ENCODE measurements at places on chromosomes 5 and 9.

GRCh38 chr5:137760719-137761516 is 6.8 kb upstream of the HNRNPA0 start:
- no peak for DNase-seq

GRCh38 chr5:160702934-160703333 is 149.1 kb downstream of the ATP10B start:
- no peak for DNase-seq

GRCh38 chr9:818958-819357 is 22.5 kb upstream of the DMRT1 start:
- DNase-seq = no peak

DNA sequence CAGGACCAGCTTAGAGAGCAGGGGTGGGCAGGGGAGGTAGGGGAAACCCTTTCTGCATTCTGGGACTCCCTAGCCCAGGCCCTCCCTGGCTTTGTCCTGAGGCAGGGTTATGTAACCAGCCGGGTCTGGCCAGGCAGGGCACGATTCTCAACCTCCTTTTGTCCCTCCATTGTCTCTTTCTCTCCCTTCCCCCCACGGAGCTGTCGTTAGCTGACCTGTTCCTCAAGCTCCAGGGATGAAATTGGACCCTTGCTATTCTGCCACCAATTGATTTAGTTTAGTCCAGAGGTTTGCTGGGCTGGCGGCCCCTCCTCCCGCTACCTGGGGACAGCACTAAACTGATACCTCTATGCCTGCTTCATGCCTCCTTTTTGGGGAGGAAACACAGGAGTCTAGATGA is 9.4 kb upstream of the NDST1 start:
- no peak for DNase-seq

DNA sequence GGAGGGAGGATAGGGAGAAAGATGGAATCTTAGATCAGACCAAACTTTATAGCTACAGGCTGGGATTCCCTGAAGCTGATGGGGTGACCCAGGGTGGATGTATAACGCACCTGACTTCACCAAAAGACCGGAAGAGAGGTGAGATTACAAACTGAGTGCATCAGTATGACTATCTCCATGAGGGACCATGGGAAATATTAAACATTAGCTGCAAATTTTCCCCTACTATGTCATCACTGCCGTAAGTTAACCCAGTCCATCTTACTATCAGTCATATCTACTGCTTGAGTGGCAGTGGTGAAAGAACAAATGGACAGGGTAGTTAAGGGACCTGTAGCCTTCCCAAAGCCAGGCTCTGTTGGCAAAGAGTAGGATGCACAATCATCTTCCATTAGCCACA is 368.3 kb downstream of the EFNA5 start:
- no peak for DNase-seq

DNA sequence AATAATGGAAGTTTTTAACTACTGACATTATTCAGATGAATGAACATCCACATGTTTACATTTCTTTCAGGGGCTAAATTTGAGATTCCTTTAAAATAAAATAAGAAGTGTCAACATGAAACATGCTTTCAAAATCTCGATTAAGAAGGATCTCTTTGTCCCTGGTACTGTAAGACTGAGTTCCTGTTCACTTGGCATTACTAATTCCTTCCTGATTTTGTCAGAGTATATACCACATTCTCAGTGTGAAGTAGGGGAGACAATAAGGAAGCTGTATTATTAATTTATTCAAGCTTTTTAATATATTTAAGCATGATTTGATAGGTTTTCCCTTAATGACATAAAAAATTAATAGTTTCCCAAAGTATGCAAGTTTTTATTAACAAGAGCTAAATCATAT is 81.5 kb upstream of the GRHPR start:
- DNase-seq = no peak

DNA sequence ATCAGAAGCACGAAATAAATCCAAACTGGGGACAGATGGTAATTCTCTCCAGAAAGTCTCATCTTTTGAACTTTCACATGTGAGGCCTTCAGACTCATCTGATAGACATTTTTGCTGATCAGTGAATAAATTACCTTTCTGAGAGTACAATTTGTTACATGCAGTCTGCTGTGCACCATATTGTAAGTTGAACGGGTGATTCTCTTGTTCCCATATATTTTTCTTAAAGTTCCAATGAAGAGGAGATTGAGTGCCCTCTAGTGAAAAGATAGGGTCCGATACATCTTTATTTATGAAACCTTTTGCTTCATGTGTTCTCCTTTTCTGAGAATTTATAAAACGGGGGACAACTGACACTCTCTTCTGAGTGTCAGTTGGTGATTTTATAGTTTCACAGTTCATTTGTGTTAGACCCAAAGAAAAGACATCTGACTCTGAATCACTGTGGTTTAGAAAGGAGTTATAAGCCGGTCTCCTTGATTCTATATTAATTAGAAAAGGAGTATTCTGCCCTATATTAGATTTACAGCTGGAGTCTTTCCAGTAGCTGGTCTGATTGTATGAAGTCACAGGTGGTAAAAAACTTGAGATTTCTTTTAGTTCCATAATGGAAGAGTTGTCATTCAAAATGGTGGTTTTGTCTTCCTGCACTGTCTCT is 30.4 kb downstream of the GNG10 start:
- DNase-seq = no peak

DNA sequence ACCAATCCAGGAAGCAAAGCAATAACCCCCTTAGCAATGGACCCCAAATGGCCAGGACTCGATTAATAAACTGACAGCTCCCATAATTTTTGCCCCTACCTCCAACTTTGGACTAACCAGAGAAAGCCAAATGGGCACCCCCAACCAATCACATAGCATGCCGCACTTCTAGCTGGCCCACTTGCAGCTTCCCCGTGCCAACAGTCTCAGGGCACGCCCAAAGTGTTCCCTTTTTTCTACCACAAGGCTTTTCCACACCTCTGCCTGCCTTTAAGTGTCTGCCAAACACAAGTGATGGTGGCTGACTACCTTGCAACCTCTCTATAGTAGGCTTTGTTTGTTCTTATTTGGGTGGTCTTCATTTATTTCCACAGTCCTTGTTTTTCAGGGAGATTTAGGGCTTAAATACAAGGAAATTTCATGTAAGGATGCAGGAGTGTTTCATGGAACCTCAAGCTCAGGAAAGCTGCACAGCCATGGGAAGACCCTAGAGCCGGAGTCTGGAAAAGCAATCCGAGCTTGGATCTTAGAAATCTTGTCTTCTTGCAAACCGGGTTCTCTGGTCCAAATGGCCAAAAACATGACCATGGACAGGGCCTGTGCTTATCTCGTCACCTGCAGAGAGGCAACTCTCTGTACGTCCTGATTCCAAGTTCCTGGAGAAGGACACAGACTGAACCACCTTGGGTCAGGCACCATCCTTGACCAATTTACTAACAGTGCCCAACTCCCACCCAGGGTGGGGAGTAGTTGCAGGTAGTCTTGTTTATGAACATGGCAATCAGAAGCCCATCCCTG is 89.2 kb downstream of the THBS4 start:
- DNase-seq = no peak

- DNase-seq = no peak
Observed at GRCh38 chr9:129981180-129981907, 61.6 kb downstream of the FNBP1 start.

GRCh38 chr5:10065428-10066000 is 184.2 kb downstream of the ATPSCKMT start:
- no peak for DNase-seq

DNA sequence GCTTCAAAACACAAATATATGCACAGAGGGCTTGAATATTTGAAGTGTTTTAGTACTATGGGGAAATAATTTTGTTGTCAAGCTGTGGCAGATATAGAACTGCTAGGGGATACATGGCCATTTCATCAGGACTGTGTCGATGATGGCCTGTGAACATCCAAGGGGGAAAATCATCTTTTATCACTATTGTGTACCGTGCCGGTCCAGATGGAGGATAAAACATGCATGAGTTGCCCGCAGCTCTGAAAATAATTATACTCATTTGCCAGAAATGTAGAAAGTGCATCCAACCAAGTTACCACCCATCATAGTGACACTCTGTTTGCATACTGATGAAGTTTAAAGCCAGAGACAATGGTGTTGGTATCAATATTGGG is 405.9 kb downstream of the ZSWIM6 start:
- DNase-seq = no peak

GRCh38 chr9:71303351-71303750 is 181.9 kb upstream of the TRPM3 start:
- no peak for DNase-seq
